Activated CD4-positive, CD25-positive, alpha-beta regulatory T cell treated with anti-CD3 and anti-CD28 coated beads, Interleukin-2, amount 50 U/mL, for 16 hours (primary cell): ENCODE measurements at places on chromosomes 12 and 14.

- DNase-seq: no peak
These were observed 133.1 kb downstream of the SLC5A8 start for GRCh38 chr12:101076921-101077320.

DNA sequence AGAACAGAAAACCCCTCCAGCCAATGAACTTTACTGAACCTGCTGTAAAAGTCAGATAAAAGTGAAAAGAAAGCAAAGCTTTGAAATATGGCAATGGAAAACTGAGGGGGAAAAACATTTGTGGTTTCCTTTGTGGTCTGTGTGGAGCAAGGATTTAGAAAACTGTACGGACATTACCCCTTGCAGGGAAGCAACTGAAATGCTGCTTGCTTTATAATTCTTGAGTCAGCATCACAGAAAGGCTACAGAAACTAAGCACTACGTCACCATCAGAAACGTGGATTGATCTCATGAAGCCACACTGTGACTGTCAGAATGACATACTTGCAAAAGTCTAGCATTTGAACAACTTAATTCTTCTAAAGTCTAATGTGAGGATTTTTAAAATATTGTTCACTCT, 2.4 kb upstream of the KCNC2 start:
- no peak for DNase-seq

- no peak for DNase-seq
These were observed 647 bp upstream of the ESPL1 start for GRCh38 chr12:53267306-53267998.

GRCh38 chr12:87117526-87117925, 861.3 kb upstream of the MGAT4C start:
- no peak for DNase-seq

GRCh38 chr14:38098074-38098836, 109.4 kb upstream of the SSTR1 start:
- DNase-seq: no peak

GRCh38 chr14:66752109-66752508, 244.2 kb downstream of the GPHN start:
- no peak for DNase-seq

GRCh38 chr12:52085682-52086180, 6.2 kb downstream of the SMIM41 start:
- DNase-seq: no peak

GRCh38 chr12:46470036-46470627, 97.6 kb upstream of the SLC38A2 start:
- no peak for DNase-seq

- DNase-seq: no peak
These were observed 57.2 kb upstream of the USP44 start for GRCh38 chr12:95608252-95609033.

DNA sequence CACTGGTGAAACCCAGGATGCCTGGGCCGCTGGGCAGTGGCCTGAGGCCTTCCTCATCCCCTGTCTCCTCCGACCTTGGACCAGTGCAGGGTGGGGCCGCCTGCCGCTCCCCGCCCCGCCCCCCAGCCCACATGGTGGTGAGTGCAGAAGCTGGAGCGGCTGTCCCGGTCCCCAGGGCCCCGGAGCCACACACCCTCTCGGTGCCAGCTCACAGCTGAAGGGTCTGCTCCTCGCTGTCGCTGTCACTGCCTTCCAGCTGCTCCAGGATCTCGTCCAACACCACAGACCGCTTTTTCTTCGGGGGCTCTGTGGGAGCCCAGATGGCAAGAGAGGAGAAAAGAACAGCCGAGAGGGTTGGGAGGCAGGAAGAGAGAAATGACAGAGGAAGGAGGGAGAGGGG, 143.1 kb downstream of the RBM19 start:
- no peak for DNase-seq

DNA sequence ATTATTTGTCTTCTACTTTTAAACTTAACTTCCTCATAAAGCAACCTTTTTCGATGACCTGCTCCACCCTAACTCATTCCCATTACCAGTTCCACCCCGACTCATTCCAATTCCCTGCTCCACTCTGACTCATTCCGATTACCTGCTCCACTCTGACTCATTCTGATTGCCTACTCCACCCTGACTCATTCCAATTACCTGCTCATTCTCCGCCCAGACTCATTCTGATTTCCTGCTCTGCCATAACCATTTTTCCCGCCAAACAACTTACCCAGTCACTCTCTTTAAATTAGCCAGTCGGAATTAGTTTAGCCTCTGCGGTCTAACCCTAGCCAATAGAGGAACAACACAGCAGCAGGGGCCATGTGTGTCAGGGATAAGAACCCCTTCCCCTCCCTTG, 249.1 kb downstream of the DPY19L2 start:
- DNase-seq: no peak

DNA sequence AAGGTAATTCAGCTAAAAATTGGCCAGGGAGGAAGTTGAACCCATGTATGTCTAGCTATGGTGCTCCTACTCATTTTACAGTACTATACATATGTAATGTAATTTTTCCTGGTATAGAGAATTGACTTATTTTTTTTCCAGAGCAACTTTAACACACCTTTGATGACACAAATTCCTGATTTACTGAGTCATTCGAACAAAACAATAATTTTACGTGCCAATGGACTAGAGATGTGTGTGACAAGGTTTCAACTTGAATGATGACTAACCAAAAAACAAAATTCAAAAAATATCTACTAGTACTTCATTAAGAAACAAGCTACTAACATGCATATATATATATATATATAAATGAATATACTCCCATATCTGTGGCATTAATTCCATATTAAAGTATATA, 180.5 kb downstream of the KITLG start:
- no peak for DNase-seq

DNA sequence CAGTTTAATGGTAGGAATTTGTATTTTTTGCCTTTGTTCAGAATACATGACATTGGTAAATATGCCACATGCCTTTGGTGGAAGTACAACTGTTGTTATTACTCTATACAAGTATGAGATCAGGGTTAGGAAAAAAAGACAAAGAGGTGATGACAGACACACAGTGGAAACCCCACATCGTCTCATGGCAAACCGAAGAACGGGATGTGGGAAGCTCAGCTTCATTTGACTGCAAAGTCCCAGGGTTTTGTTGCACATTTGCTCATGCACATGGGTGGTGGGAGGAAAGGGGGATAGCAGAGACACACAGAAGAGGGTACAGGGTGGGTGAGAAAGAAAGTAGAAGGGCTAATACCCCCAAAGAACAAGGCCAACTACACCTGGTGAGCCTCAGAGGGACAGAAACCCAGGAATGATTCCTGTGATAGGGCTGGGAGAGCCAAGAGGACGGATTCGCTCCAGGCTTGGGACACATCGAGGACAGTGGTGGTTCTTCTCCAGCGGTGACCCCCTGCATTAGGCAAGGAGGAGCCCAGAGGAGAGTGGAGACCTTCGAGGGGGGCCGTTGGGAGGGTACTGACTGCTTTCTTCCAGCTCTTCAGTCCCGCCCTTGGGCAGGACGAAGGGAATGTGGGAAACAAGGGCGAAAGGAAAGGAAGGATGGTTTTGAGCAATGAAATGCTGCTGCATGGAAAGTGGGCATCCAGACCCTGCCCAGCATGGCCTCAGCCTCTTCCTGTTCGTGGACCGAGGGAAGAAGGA, 8.1 kb downstream of the VAMP1 start:
- no peak for DNase-seq

GRCh38 chr12:51128919-51129318, 44.0 kb downstream of the TFCP2 start:
- no peak for DNase-seq

DNA sequence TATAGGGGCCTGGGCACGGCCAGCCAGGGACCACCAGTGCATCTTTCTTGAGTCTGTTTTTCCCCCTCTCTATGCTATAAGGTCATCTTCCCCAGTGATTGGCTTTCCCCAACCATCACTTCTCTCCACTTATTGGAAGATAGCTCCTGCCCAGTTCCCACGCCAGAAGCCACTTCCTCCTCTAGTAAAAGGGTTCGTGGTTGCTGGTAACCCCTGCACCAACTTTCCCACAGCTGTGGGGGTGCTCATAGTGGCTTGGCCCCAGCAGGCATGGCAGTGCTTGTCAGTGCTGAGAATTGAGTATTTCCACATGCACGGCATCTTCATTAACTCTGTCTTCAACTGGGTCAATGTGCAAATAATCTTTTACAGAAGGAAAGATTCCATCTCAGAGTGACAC, 215.4 kb downstream of the FOXN3 start:
- no peak for DNase-seq

DNA sequence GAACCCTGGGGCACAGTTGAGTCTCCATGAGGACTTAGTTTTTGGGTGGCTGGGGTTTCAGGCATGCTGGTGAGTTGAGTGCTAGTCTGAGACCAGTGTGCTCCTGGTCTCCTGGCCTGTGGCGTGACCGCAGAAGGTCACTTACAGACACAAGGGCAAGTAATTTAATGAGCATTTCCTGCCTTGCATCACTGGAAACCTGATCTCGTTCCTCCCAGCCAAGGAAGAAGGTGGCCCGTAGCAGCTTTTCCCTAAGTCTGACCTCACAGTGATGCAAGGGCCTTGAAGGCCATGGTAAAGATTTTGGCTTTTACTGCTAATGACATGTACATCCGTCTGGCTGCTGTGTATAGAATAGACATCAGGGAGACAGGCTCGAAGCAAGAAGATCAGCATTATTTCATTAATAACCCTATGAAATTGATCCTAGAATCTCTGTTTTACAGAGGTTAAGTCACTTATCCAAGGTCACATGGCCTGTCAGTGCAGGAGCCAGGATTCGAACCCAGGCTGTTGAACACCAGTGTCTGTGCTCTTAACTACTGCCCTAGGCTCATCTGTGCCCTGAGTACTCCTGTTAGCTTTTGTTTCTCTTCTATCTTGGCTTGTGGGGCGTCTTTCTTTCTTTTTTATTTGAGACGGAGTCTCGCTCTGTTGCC, 4.6 kb downstream of the TMEM120B start:
- DNase-seq: no peak

- no peak for DNase-seq
These were observed 41.2 kb upstream of the FKBP4 start for GRCh38 chr12:2753536-2753935.

DNA sequence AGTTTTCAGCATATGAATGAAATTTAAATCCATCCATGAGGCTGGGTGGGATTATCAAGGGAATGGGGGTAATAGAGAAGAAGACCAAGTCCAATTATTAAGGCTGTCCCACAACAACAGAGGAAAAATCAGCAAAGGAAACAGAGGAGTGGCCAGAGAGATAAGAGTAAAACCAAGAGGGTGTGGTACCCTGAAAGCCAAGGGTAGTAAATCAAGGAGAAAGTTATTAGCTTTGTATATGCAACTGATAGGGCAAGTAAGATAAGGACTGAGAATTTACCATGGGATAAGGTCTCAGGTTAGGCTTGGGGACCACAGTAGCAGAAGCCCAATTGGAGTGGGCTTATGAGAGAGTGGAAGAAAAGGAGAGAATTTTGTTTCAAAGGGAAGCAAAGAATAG, 134.5 kb downstream of the NUAK1 start:
- no peak for DNase-seq

DNA sequence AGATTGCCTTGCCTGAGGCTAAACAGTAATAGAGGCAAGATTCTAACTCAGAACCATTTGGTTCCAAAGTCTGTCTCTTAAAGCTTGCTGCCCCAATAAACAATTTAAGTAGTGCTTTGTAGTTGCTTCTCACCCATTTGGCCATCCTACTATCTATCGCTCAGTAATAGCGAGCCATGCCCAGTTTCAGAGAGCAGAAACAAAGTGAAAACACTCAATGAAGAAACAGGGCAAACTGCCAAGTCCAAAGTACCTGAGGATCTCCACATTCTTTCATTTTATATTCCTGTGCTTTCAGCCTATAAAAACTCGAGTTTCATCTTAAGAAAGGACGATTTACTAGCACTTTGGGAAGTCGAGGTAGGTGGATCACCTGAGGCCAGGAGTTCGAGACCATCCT, 103.3 kb upstream of the BBS10 start:
- DNase-seq: no peak

DNA sequence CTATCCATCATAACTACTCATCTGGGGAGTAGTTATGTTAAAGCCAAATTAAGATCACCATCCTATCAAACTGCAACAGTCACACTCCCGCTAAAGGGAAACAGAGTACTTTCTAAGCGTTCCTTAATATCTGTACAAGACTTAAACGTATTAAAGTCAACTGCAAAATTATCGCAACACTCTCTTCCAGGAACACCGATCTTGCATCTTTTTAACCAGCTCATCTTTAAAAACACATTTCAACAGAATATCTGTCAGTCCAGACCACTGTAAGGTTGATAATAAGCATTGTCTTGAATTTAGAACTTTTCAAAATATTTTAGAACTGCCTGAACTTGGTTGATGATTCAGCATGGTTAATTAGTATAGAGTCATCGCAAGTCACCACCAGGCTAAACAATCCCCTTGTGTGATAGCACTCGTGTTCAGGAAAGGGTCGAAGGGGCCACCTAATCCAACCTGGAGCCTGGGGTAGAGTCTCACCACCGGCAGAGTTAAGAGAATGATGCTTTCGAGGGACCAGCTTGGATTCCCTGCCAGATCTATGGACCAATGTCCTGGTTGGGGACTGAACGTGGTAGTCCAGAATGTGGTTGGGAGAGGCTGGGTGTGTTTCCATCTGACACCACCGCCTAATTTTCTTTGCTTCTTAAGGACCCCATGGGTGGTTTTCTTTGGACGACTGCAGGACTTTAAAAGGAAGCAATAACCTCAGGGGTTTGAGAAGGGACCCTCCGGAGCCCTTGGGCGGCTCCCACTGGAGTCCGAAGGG, 890 bp downstream of the SPTLC2 start:
- no peak for DNase-seq

DNA sequence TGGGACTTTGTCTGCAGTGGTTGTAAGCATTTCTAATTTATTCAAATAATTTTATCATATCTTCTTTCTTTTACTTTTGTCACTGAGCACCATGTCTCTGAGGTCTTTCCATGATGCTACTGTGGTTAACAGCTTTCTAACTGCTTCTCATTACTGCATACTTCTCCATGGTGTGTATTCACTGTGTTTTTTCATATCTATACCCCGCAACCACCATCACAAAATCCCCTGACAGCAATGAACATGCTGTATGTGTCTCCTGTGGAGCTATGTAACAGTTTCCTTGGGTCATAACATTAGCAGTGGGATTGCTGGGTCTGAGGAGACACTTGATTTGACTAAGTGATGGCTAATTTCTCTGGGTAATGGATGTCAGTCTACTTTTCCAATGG, 29.2 kb upstream of the CHST11 start:
- DNase-seq: no peak

DNA sequence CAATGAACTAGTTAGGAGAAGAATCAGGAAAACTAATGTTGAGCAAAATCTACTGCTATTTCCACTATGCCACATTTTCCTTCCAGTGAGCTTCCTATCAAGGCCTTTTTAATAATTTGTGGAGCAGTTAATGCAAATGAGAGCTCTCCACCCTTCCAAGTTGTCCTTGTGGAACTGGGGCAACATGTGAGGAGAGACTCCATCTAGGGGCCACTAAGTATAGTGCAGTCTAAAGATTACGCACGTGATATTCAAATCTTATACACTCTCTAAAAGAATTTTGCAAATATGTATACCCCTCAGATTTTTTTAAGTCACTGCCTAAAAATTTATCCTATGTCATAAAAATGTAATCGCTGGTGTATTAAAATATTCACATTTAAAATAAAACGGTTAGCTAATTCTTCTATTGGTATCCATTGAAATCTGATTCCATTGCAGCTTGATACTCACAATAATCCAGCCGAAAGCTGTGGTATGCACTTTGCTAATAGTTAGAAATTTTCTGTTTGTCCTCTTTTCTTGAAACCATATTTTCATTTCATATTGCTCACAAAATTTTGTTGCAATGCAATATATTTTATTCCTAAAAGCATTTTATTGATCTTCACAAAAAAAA, 100.1 kb downstream of the PAH start:
- no peak for DNase-seq
